NCI-H1436 (cell line): ENCODE measurements at places on chromosomes 7 and 10.

GRCh38 chr7:46291050-46291438, 370.0 kb upstream of the IGFBP3 start:
- DNase-seq: no peak

GRCh38 chr10:50605269-50605950, 18.3 kb downstream of the SGMS1 start:
- no peak for DNase-seq

DNA sequence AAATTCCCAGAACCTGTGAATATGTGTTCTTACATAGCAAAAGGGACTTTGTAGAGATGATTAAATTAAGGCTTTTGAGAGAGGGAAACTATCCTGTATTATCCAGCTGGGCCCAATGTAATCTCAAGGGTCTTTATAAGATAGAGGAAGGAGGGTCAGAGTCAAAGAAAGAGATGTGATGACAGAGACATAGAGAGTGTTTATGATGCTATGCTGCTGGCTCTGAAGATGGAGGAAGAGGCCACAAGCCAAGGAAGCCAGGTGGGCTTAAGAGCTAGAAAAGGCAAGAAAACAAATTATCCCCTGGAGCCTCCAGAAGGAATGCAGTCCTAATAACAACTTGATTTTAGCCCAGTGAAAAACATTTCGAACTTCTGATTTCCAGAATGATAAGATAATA, 15.3 kb upstream of the SKAP2 start:
- DNase-seq: no peak

GRCh38 chr7:89401690-89402089, 606.2 kb upstream of the TEX47 start:
- no peak for DNase-seq

DNA sequence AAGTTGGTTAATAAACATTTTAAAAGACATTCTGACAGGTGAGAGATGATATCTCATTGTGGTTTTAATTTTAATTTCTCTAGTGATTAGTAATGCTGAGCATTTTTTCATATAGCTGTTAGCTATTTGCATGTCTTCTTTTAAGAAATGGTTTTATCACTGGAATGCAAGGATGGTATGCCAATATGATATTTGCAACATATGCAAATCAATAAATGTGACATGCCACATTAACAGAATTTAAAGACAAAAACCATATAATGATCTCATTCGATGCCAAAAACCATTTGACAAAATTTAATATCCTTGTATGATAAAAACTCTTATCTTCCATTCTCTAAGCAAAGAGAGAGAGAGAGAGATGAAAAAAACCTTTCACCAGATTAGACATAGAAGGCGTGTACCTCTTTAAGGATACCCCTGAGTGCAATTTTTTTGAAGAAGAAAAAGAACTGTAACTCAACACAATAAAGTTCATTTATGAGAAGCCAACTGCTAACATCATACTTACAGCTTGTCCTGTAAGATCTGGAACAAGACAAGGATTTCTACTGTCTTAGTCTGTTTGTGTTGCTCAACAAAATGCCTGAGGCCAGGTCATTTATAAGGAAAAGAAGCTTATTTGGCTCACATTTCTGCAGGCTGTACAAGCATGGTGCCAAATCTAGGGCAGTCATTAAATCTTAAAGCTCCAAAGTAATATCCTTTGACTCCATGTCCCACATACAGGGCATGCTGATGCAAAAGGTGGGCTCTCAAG, 39.7 kb upstream of the ZMYND11 start:
- DNase-seq: no peak

GRCh38 chr7:103031781-103032180, 42.8 kb downstream of the FBXL13 start:
- no peak for DNase-seq

DNA sequence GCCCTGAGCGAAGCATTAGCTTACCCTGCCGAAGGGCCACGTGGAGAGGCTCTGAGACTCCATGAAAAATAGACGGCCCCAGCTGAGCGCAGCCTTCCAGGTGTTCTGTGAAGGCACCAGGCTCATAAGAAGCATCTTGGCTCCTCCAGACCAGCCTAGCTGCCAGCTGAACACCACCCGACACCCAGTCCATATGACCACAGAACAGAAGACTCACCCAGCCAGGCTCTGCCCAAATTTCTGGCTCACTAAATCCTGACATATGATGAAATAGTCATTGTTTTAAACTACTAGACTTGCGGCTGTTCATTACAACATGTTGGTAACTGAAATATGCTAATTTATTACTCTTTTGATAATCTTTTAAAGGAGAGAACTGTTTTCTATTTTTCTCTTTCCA, 99.5 kb upstream of the ABI1 start:
- DNase-seq: no peak

- DNase-seq: no peak
Observed at GRCh38 chr10:29446327-29446726, 157.5 kb downstream of the LYZL1 start.

DNA sequence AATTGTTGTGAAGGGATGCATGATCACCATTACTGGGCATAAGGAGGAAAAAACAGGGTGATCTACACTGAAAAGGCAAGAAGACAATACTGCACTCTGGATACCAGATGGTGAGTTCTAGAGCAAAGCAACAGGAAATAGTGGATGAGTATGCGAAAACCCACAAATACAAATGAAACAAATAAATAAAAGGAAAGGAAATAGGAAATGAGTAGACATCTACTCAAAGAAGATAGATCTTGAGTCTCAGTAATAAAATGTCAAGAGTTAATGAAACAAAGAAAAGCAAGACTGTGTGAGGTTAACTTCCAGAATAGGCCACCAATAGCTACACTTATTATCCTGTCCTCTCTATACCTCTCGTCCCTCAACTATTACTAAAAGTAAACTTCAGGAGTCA, 11.7 kb downstream of the ORC5 start:
- no peak for DNase-seq

DNA sequence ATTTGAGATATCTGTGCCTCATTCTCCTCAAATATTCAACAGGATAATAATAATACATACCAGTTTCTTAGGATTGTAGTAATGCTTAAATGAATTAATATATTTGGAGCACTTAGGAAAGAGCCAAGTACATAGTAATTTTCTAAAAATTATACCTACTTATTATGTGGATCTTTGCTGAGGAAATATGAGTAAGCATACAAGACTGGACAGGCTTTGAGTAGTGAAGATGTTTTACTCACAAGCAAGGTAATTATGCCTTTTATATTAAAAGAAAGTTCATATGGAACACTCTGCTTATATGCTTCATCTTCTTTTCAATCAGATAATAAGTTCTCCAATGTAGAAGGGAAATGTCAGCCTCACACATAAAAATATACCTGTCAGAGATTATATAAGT, 337.5 kb upstream of the KAT6B start:
- DNase-seq: no peak

- no peak for DNase-seq
Observed at GRCh38 chr7:148367731-148368475, 222.7 kb upstream of the C7orf33 start.

DNA sequence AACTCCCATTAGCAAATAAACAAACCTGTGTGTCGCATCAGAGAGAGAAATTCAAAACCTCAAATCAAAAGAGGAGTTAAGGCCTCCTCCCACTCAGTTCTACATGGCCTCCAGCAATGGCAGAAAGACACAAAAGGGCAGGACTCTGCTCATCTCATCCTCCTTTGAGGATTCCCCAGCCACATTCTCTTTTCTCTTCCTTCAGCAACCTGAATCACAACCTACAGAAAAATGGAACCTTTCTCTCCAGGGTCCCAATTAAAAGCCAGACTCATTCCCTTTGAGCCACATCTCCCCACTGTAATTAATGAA, 7.9 kb downstream of the OSBPL3 start:
- no peak for DNase-seq

- no peak for DNase-seq
Observed at GRCh38 chr7:102473271-102473991, 5.3 kb downstream of the POLR2J start.

GRCh38 chr10:132616170-132616995, 78.8 kb downstream of the INPP5A start:
- DNase-seq: no peak

DNA sequence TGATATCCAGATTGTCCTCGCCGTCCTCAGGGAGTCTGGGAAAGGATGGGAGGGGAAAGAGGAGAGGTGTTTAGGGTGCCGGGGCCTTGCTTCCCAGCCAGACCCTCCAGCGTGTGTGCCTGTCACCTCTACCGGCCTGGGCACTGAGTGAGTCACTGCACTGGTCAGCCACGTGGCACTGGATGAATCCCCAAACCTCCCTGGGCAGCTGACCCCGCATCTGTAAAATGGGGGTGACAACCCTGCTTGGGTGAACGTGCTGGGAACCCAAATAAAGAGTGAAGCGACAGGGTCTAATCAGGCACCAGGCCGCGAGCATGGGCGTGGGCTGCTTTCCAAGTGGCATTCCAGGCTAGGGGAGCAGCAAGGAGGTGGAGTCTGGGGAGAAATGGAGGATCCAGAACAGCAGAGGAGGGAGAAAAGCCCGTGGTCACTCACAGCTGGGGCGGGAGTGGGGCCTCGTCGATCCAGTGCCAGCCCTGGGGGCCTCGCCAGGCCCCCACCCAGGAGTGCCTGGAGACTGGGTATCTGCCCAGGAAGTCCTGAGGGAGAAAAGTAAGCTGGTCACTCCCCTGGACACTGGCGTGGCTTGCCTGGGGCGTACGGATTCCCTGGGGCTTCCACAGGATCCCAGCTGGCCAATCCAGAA, 29.7 kb downstream of the KLRG2 start:
- DNase-seq: no peak

- no peak for DNase-seq
Observed at GRCh38 chr10:14009371-14010100, 321.2 kb downstream of the FRMD4A start.

DNA sequence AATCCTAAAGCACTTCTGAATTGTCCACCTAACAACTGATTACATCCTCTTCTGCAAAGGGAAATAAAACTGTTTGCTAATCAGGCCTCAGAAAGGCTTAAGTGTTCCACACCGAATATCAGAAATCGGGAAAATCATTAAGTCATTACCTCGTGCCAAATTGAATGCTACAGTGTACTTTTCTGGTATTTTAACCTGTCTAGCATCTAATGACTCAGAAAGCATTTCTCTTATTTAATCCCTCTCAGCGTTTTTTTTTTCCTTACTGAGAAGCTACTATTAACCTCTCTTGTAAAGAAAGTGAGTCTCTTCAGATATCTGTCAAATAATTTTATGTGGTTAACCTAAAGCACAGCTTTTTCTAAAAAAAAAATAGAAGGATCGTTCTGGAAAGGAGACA, 28.6 kb downstream of the VIM start:
- no peak for DNase-seq

GRCh38 chr10:348456-348855, 213.2 kb downstream of the ZMYND11 start:
- no peak for DNase-seq

DNA sequence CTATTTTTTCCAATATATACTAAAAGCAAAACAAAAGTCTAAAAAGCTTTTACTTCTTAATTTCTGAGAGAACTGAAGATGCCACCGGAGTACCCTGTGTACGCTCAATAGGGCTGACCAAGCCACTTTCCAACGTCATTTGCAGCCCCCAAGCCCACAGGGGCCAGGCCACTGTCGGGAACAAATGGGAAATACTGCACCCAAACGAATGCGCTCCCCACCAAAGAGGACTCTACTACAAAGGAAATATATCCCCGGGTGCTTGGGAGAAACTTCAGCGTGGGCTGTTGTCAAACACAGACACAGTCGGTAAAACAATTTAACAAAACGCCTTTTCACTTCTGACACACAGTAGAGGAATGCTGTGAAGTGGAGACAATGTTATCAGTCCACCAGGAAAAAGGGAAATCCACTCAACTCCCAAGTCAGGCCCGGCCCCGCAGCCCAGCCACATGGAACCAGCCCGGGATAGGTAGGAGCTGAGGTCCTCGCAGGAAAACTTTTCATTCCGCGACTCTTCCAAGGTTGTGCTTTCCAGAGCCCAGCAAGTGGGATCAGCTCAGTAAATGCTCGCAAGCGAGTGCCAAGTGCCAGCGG, 1.4 kb downstream of the PARD3 start:
- DNase-seq: no peak

DNA sequence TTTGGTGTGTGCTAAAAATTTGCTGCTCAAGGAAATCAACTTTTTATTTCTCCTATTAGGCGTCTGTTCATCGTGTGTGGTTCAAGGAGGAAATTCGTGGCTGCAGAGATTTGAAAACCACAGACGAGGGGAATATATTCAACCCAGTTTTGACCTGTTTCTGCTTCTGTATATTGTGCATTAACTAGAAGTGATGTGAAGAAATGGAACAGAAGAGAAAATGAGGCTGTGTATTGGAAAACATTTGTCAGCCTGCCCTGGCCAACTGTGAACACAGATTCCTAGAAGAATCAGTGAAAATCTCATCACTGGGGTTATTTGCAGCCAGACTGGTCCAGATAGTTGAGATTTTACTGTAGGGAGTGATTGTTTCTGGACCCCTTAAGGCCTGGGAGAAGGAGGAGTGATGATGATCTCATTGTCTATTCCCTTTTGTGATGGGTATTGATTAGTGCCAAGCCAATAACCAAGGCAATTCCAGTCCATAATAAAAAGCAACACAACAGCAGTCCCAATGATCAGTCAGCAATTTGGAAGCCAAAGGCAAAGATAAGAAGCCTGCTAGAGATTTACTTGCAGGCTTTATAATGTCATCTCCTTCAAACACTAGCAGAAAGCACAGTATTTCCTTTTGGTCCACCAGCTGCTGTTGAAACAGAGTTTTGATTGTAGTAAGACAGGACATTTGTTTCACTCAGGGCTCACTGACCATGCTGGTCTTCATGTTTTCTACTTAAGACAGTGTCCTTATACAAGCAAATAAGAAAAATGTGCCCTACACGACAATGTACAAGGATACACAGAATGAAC, 339.4 kb downstream of the PRPF18 start:
- no peak for DNase-seq

GRCh38 chr7:119900996-119901672, 371.8 kb upstream of the KCND2 start:
- no peak for DNase-seq

- no peak for DNase-seq
Observed at GRCh38 chr10:71143170-71143569, 69.2 kb upstream of the UNC5B start.

DNA sequence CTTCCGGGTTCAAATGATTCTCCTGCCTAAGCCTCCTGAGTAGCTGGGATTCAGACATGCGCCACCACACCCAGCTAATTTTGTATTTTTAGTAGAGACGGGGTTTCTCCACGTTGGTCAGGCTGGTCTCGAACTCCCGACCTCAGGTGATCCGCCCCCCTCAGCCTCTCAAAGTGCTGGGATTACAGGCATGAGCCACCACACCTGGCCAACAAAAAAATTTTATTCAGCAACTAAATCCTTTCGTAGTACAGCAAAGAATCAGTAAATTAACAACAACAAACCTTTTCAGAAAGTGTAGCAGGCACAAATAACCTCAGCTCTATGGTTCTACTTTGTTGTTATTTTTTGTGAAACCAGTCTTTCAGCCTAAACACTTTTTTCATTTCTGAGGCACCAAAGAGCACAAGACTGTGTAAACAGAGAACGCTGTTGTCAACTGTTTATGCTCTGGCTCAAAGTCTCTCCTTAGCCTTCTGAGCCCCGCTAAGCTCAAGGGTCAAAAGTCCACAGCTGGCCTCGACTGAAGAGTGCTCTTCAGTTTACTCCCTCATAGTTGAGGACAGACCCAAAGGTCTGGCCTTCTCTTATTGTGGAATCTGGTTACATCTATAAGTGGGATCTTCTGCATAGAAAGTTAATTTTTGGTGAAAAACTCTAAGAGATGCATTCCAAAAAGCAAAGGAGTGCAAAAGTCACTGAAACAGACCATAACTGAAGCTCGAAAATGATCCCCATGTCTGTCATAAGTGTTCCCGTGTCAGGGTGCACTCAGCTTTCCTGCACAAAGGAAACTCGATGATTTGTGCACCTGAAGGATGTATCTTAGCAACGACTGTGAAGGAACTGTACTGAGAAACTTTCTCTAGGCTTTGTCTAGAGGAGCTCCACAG, 24.6 kb upstream of the DDX50 start:
- DNase-seq: no peak
